Effector memory CD8-positive, alpha-beta T cell (primary cell): ENCODE measurements at places on chromosomes 6 and 20.

DNA sequence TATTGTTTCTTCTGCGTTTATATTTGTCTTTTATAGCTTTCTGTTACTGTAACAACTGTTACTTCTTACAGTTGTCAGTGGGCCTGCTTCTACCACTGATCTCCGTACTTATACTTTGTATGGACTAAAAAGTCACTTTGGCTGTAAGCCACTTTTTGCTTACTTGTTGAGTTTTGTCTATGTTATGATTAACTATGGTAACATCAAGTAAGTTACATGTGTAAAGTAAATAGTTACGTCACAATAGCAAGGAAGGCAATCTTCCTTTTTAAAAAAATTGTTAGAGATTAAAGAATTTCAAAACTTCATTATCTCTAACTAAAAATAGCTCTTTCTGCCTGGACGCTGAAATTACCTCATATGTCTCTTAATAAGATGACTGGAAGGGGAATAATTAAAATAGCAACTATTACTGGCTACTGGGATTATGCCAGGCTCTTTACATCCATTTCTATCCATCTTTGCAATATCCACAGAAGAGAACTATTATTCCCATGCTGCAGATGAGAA is 10.9 kb downstream of the TFB1M start:
- no peak overlapping the region for H3K27ac ChIP-seq
- H3K4me1 ChIP-seq, result peaks cover 3% of the 10 kb centered on the region
- H3K27me3 ChIP-seq, result no peaks in the 10 kb centered on the region
- no peak for DNase-seq
- no peaks in the 10 kb centered on the region for H3K36me3 ChIP-seq
- no peak overlapping the region for H3K4me3 ChIP-seq

DNA sequence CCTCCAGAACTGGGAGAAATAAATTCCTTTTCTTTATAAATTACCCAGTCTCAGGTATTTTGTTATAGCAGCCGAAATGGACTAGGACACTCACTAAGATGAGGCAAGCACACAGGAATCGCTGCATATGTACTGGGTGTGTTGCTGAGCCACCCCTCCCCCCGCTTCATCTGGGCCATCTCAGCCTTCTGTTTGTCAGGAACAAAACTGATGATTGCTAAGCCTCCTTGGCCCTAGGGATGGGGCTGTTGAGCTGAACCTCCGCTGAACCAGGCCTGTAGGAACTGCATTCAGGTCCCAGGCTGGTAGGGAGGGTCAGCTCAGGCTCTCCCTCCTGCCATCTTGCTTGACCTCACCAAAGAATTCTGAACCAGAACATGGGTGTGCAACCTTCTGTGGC is 108.6 kb downstream of the MAP3K7 start:
- no peak for DNase-seq
- H3K36me3 ChIP-seq, result peaks cover 3% of the 10 kb centered on the region
- peaks cover 19% of the 10 kb centered on the region for H3K4me1 ChIP-seq

GRCh38 chr6:134549854-134550253 is 231.9 kb upstream of the SGK1 start:
- no peak overlapping the region for H3K27ac ChIP-seq
- no peaks in the 10 kb centered on the region for H3K36me3 ChIP-seq

GRCh38 chr6:27297857-27298730 is 14.0 kb downstream of the POM121L2 start:
- peaks cover 100% of the 10 kb centered on the region for H3K27me3 ChIP-seq
- H3K4me3 ChIP-seq, result no peak overlapping the region
- peaks cover 30% of the 10 kb centered on the region for H3K36me3 ChIP-seq
- H3K4me1 ChIP-seq, result peaks cover 4% of the 10 kb centered on the region
- DNase-seq, result no peak

GRCh38 chr6:76876922-76877553 is 586.3 kb downstream of the HTR1B start:
- H3K4me3 ChIP-seq, result no peak overlapping the region
- no peak overlapping the region for H3K27ac ChIP-seq
- no peaks in the 10 kb centered on the region for H3K4me1 ChIP-seq
- H3K36me3 ChIP-seq, result no peaks in the 10 kb centered on the region
- no peak for DNase-seq

- H3K27ac ChIP-seq, result no peak overlapping the region
- peaks cover 32% of the 10 kb centered on the region for H3K27me3 ChIP-seq
- peaks cover 3% of the 10 kb centered on the region for H3K36me3 ChIP-seq
- no peak overlapping the region for H3K4me3 ChIP-seq
- no peak for DNase-seq
These were observed 25.2 kb downstream of the KIF25 start for GRCh38 chr6:168022488-168023321.

- no peak overlapping the region for H3K4me3 ChIP-seq
- no peaks in the 10 kb centered on the region for H3K4me1 ChIP-seq
These were observed 138.4 kb upstream of the TENT5A start for GRCh38 chr6:81890846-81891245.

- no peaks in the 10 kb centered on the region for H3K4me1 ChIP-seq
- H3K36me3 ChIP-seq, result no peaks in the 10 kb centered on the region
- no peaks in the 10 kb centered on the region for H3K27me3 ChIP-seq
- H3K4me3 ChIP-seq, result no peak overlapping the region
- no peak for DNase-seq
- H3K27ac ChIP-seq, result no peak overlapping the region
These were observed 214.8 kb upstream of the GRIK2 start for GRCh38 chr6:101178748-101179147.

DNA sequence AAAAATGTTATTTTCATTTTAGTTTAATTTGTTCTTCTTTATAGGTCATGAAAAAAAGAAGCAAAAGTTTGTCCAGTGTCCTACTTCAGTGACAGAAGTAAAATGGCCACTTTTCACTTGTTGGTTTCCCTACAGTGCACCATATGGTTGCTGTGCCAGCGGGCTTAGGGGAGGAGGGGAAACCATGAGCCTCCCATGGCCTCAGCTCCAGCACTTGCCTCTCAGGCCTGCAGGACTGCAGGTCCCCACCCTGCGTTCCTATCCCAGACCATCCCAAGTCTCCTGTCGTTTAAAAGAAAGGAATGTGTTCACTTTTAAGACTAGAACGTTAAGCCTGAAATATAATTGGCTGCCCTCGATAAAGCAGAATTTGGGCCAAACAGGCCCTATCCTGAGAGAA is 210.0 kb upstream of the TAB2 start:
- H3K4me3 ChIP-seq, result no peak overlapping the region
- H3K27ac ChIP-seq, result no peak overlapping the region
- H3K27me3 ChIP-seq, result peaks cover 6% of the 10 kb centered on the region
- DNase-seq, result no peak
- no peaks in the 10 kb centered on the region for H3K36me3 ChIP-seq

DNA sequence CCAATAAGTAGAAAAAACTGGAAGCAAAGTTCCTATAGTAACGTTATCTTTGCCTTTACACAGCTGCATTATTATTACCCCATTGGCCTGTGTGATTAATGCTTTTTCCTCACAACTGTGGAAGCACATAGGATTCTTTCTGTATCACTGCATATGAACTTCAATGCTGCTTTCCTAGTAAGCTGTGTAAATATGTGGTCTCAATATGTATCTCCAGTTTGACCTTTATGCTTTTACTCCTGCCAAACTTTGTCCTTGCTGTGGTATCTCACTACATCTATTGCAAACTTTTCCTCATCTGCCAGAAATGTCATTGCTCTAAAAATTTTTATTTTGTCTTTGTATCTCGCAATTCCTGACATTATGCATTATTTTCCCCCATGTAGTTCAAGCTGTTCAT is 168.6 kb downstream of the ZFAND3 start:
- peaks cover 71% of the 10 kb centered on the region for H3K4me1 ChIP-seq
- H3K36me3 ChIP-seq, result peaks cover 3% of the 10 kb centered on the region
- H3K27ac ChIP-seq, result no peak overlapping the region
- H3K27me3 ChIP-seq, result no peaks in the 10 kb centered on the region

- no peaks in the 10 kb centered on the region for H3K36me3 ChIP-seq
- no peak for DNase-seq
- no peaks in the 10 kb centered on the region for H3K27me3 ChIP-seq
These were observed 39.0 kb downstream of the JAG1 start for GRCh38 chr20:10634683-10635411.

GRCh38 chr6:165987483-165988301 is 180.0 kb downstream of the TBXT start:
- H3K27ac ChIP-seq, result no peak overlapping the region
- no peak overlapping the region for H3K4me3 ChIP-seq
- no peaks in the 10 kb centered on the region for H3K36me3 ChIP-seq
- H3K27me3 ChIP-seq, result peaks cover 82% of the 10 kb centered on the region
- no peak for DNase-seq

- H3K27ac ChIP-seq, result no peak overlapping the region
- H3K27me3 ChIP-seq, result no peaks in the 10 kb centered on the region
- peaks cover 10% of the 10 kb centered on the region for H3K36me3 ChIP-seq
- H3K4me3 ChIP-seq, result no peak overlapping the region
These were observed 360.3 kb downstream of the BTBD9 start for GRCh38 chr6:38279423-38279822.
